ENCODE measurements at places on chromosomes 3 and 15. TPM values are rescaled to one million over a fixed set of nuclear protein-coding genes. Genes with fewer than 3 reads are reported as not detected.

The SAMD7 gene
- total RNA-seq = not detected

The PLS1 gene
- 13.9 TPM for total RNA-seq

The SLC28A2 gene
- total RNA-seq = not detected

The TBCCD1 gene
- total RNA-seq = 28.6 TPM

The CHRM5 gene
- not detected for total RNA-seq

The OR5K1 gene
- not detected for total RNA-seq

The P2RY12 gene
- not detected for total RNA-seq

The TGM4 gene
- total RNA-seq = not detected

The PGBD4 gene
- 0.74 TPM for total RNA-seq

The BSN gene
- total RNA-seq = 0.07 TPM

The ZNF80 gene
- total RNA-seq = not detected

The ZNF860 gene
- total RNA-seq = not detected

The MUC4 gene
- total RNA-seq = 0.05 TPM

The OR4F6 gene
- not detected for total RNA-seq

The GABRB3 gene
- not detected for total RNA-seq

The TWF2 gene
- 38.5 TPM for total RNA-seq

The TMEM212 gene
- not detected for total RNA-seq

The SLC6A1 gene
- not detected for total RNA-seq

The GOLGA6L7 gene
- total RNA-seq = not detected

The RFC4 gene
- total RNA-seq = 141 TPM

The AAGAB gene
- total RNA-seq = 106 TPM
